ENCODE measurements at places on chromosomes 3 and 15.

DNA sequence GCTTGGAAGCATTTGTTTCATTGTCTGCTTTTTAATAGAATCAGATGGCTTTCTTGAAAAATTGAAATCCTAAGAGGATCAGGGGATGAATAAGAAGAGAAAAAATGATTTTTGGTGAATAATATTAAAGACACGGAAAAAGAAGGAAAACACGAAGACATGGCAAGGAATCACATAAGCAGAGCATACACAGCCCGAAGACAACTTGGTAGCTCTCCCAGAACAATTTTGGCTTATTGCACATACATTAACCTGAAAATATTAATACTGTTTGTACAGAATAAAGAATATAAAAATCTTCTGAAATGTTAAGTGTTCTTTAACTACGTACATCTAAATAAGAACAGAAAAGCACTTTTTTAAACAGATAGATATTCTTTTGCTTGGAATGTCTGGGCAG, 150.0 kb downstream of the SHOX2 start:
- H3K36me3 ChIP-seq: no peaks in the 10 kb centered on the region
- no peak overlapping the region for H3K27ac ChIP-seq
- DNase-seq: no peak
- H3K4me3 ChIP-seq: no peak overlapping the region
- H3K4me1 ChIP-seq: no peaks in the 10 kb centered on the region
- H3K27me3 ChIP-seq: no peaks in the 10 kb centered on the region

DNA sequence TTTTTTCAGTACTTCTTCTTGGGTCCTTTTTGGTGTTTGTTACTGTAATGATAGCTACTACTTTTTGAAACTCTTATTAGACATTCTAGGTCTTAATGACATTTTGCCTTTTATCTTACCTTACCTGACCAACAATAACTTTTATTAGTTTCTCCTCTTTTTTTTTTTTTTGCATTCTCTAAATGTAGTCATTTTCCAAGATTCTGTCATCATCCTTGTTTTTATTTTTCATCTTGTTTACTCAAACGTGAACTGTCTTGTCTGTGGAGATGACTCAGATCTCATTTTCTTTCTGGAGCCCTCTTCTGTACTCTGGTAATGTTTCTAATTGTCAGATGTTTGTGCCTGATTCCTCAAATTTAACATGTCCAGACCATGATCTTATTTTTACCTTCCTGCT, 2.9 kb downstream of the ABHD5 start:
- no peaks in the 10 kb centered on the region for H3K36me3 ChIP-seq
- H3K27me3 ChIP-seq: no peaks in the 10 kb centered on the region
- no peak for DNase-seq
- no peak overlapping the region for H3K4me3 ChIP-seq
- H3K4me1 ChIP-seq: peaks cover 38% of the 10 kb centered on the region
- peak overlapping the region; percentile 98 for H3K27ac ChIP-seq

- H3K4me3 ChIP-seq: no peak overlapping the region
- no peak for DNase-seq
- H3K27me3 ChIP-seq: no peaks in the 10 kb centered on the region
- H3K4me1 ChIP-seq: no peaks in the 10 kb centered on the region
Measured at GRCh38 chr3:172777901-172778300, 27.4 kb downstream of the ECT2 start.

DNA sequence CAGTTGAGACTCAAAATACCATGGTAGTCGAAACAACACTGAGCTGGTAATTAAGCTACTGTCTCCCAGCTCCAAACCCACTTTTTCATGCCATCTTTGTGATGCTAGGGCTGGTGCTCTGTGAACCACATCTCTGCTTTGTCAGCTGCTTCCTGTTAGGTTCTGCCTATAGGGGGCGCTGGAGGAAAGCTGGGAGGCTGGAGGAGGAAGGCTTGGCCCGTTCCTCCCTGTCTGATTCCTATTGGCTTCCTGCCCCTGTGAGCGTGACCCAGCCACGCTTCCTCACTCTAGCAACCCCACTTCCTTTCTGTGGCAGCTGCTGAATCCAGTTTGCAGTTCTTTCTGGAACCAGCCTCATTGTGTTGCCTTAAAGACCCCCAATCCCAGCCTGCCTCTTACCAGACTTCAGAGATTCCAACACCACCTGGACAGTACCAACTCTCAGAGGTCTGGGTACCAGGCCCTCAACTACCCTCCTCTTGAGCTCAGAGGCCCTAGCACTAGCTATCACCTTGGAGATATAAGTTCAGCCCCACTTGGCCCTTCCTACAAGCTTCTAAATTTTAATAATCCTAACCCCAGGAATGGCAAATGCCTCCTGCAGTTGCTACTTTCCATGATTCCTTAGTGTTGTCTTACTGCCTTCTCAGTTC, 120.9 kb downstream of the ERC2 start:
- H3K4me1 ChIP-seq: no peaks in the 10 kb centered on the region
- no peak overlapping the region for H3K27ac ChIP-seq
- no peak overlapping the region for H3K4me3 ChIP-seq
- H3K36me3 ChIP-seq: no peaks in the 10 kb centered on the region
- H3K27me3 ChIP-seq: no peaks in the 10 kb centered on the region

- H3K4me3 ChIP-seq: no peak overlapping the region
- peaks cover 3% of the 10 kb centered on the region for H3K4me1 ChIP-seq
- DNase-seq: peak; percentile 59
- no peaks in the 10 kb centered on the region for H3K27me3 ChIP-seq
Measured at GRCh38 chr3:29764603-29765254, 483.9 kb downstream of the RBMS3 start.

- no peaks in the 10 kb centered on the region for H3K36me3 ChIP-seq
- no peaks in the 10 kb centered on the region for H3K27me3 ChIP-seq
- no peak overlapping the region for H3K4me3 ChIP-seq
- DNase-seq: peak; percentile 30
Measured at GRCh38 chr3:72458375-72458774, 389.9 kb downstream of the SHQ1 start.

- peaks cover 21% of the 10 kb centered on the region for H3K4me1 ChIP-seq
- peak overlapping the region; percentile 92 for H3K4me3 ChIP-seq
- DNase-seq: peak; percentile 64
- H3K27ac ChIP-seq: peak overlapping the region; percentile 92
- H3K36me3 ChIP-seq: no peaks in the 10 kb centered on the region
- no peaks in the 10 kb centered on the region for H3K27me3 ChIP-seq
Measured at GRCh38 chr3:53255423-53255774, 423 bp downstream of the TKT start.

GRCh38 chr3:99895703-99896441, 78.2 kb downstream of the CMSS1 start:
- H3K36me3 ChIP-seq: no peaks in the 10 kb centered on the region
- no peak overlapping the region for H3K4me3 ChIP-seq
- H3K27me3 ChIP-seq: no peaks in the 10 kb centered on the region
- H3K27ac ChIP-seq: peak overlapping the region; percentile 71

DNA sequence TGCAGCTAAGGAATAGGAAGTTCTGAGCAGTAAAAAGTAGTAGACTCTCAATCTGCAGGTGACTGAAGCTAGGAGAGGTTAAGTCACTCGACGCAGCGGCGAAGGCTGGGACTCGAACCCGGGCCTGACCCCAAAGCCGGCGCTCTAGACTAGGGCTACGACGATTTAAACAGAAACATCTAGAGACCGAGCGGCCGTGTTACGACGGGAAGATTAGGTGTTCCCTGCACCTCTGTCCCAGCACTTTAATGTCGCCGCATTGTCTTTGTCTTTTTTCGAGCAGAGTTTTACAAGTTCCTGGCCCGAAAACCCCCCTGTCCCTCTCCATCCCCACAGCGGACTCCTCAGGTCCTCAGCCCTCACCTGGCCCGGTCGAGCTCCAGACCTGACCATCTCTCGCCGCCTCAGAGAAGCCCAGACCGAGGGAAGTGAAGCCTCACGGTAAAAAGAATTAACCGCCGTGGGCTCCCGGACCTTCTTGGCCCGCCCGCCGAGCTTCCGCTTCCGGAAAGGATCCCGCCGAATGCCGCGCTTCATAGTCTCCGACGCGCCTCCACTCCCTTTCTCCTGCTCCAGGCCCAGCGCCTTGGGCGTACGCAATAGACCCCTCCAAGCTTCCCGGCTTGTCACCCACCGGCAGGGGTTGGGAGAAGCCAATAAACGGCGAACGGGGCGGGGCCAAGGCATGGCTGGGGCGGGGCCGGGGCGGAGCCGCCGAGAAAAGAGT, at the start of gene CCDC14:
Gene CCDC14, minus strand, starts transcription at position 449 of the 727 bp plus-strand sequence. Its CDS starts 56 bp downstream, at position 393.
- H3K27ac ChIP-seq: peak within 1 kb of the TSS; percentile 85
- peak; percentile 95 for DNase-seq
- peak within 1 kb of the TSS; percentile 74 for H3K4me3 ChIP-seq
- H3K4me1 ChIP-seq: peaks cover 5% of the 10 kb centered on the region
- no peaks in the 10 kb centered on the region for H3K36me3 ChIP-seq

GRCh38 chr3:170889630-170890029, 18.8 kb downstream of the EIF5A2 start:
- no peak for DNase-seq
- no peaks in the 10 kb centered on the region for H3K4me1 ChIP-seq
- no peak overlapping the region for H3K27ac ChIP-seq
- no peaks in the 10 kb centered on the region for H3K36me3 ChIP-seq
- no peak overlapping the region for H3K4me3 ChIP-seq
- H3K27me3 ChIP-seq: no peaks in the 10 kb centered on the region

GRCh38 chr3:108328821-108329486, 32.6 kb downstream of the HHLA2 start:
- H3K36me3 ChIP-seq: no peaks in the 10 kb centered on the region
- no peaks in the 10 kb centered on the region for H3K27me3 ChIP-seq
- H3K4me1 ChIP-seq: no peaks in the 10 kb centered on the region
- no peak overlapping the region for H3K4me3 ChIP-seq
- no peak overlapping the region for H3K27ac ChIP-seq
- DNase-seq: no peak

GRCh38 chr15:50778086-50778485, 12.6 kb upstream of the SPPL2A start:
- H3K27me3 ChIP-seq: no peaks in the 10 kb centered on the region
- no peak for DNase-seq
- no peak overlapping the region for H3K27ac ChIP-seq
- peaks cover 1% of the 10 kb centered on the region for H3K4me1 ChIP-seq
- no peaks in the 10 kb centered on the region for H3K36me3 ChIP-seq

- no peaks in the 10 kb centered on the region for H3K27me3 ChIP-seq
- H3K27ac ChIP-seq: no peak overlapping the region
- H3K36me3 ChIP-seq: no peaks in the 10 kb centered on the region
- no peak overlapping the region for H3K4me3 ChIP-seq
Measured at GRCh38 chr15:90774731-90775514, 57.8 kb downstream of the BLM start.

- H3K36me3 ChIP-seq: no peaks in the 10 kb centered on the region
- no peaks in the 10 kb centered on the region for H3K4me1 ChIP-seq
- no peak overlapping the region for H3K4me3 ChIP-seq
- DNase-seq: no peak
- no peaks in the 10 kb centered on the region for H3K27me3 ChIP-seq
Measured at GRCh38 chr15:81056304-81056703, 55.6 kb downstream of the TLNRD1 start.

- no peak overlapping the region for H3K4me3 ChIP-seq
- DNase-seq: no peak
- H3K36me3 ChIP-seq: no peaks in the 10 kb centered on the region
- H3K27me3 ChIP-seq: no peaks in the 10 kb centered on the region
- H3K27ac ChIP-seq: no peak overlapping the region
- peaks cover 4% of the 10 kb centered on the region for H3K4me1 ChIP-seq
Measured at GRCh38 chr3:151383956-151384355, 597 bp downstream of the P2RY12 start.

GRCh38 chr3:21294768-21295167, 456.2 kb downstream of the ZNF385D start:
- DNase-seq: no peak
- no peaks in the 10 kb centered on the region for H3K27me3 ChIP-seq
- no peak overlapping the region for H3K27ac ChIP-seq
- no peaks in the 10 kb centered on the region for H3K4me1 ChIP-seq

GRCh38 chr15:54820811-54821210, 375.9 kb downstream of the RSL24D1 start:
- H3K4me1 ChIP-seq: no peaks in the 10 kb centered on the region
- H3K27me3 ChIP-seq: no peaks in the 10 kb centered on the region
- DNase-seq: no peak

GRCh38 chr3:171286580-171287249, 173.5 kb downstream of the TNIK start:
- H3K27ac ChIP-seq: no peak overlapping the region
- peak; percentile 23 for DNase-seq
- no peak overlapping the region for H3K4me3 ChIP-seq
- H3K4me1 ChIP-seq: peaks cover 6% of the 10 kb centered on the region
- no peaks in the 10 kb centered on the region for H3K27me3 ChIP-seq
- no peaks in the 10 kb centered on the region for H3K36me3 ChIP-seq

GRCh38 chr3:169264711-169265110, 398.8 kb downstream of the MECOM start:
- no peak overlapping the region for H3K27ac ChIP-seq
- peak; percentile 51 for DNase-seq
- H3K27me3 ChIP-seq: no peaks in the 10 kb centered on the region
- H3K4me3 ChIP-seq: no peak overlapping the region

- no peaks in the 10 kb centered on the region for H3K27me3 ChIP-seq
- peaks cover 16% of the 10 kb centered on the region for H3K4me1 ChIP-seq
- no peak overlapping the region for H3K4me3 ChIP-seq
- no peak overlapping the region for H3K27ac ChIP-seq
- DNase-seq: no peak
Measured at GRCh38 chr15:83310521-83311456, 26.3 kb upstream of the BNC1 start.

GRCh38 chr3:104460477-104461406, 906.0 kb upstream of the ALCAM start:
- no peaks in the 10 kb centered on the region for H3K4me1 ChIP-seq
- no peaks in the 10 kb centered on the region for H3K36me3 ChIP-seq
- H3K27me3 ChIP-seq: no peaks in the 10 kb centered on the region
- no peak overlapping the region for H3K27ac ChIP-seq
- peak; percentile 54 for DNase-seq
- H3K4me3 ChIP-seq: no peak overlapping the region

Measured in hepatocyte (in vitro differentiated cells).